HS-5 (cell line): ENCODE measurements at places on chromosomes 7 and 10.

GRCh38 chr10:71383972-71384687 lies 12.6 kb upstream of the CDH23 start:
- no peak for DNase-seq

GRCh38 chr7:101595246-101595645 lies 33.9 kb downstream of the MYL10 start:
- no peak for DNase-seq

DNA sequence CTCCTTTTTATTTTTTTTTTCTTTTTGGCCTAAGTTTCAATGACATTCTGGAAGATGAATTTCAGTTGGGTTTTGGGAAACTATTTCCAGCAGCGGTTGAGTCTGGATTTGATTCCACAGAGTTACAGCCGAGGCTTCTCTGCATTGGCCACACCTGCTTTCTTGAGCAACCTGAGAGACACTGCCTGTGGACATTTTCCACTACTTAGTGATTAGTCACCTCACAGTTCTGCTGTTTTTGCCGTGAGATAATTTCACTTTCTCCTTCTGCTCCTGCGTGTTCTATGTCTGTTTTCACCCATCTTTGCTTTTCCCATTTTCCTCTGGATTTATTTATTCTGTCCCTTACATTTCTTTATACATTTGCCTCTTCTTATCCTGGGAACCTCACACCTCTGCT lies 243.0 kb downstream of the BICC1 start:
- DNase-seq: peak; percentile 15

DNA sequence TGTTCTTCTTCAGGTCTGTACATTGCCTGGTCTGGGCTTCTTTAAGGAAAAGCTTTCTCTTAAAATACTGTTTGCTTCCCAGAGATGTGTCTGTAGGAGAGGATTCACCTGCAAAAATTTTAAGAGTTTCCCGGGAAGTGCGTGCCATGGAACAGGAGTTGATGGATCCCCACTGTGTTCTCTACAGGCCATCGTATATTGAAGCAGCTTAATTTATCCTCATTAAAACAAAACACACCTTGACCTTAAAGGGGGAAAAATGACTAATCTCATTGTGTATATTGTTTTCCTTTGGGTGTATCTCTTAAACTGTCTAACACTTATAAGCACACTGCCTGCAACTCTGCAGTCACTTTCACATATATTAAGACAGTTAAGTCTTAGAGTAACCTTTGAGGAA lies 111.4 kb downstream of the ST7 start:
- DNase-seq: no peak

GRCh38 chr10:818010-818409 lies 113.5 kb downstream of the LARP4B start:
- no peak for DNase-seq

DNA sequence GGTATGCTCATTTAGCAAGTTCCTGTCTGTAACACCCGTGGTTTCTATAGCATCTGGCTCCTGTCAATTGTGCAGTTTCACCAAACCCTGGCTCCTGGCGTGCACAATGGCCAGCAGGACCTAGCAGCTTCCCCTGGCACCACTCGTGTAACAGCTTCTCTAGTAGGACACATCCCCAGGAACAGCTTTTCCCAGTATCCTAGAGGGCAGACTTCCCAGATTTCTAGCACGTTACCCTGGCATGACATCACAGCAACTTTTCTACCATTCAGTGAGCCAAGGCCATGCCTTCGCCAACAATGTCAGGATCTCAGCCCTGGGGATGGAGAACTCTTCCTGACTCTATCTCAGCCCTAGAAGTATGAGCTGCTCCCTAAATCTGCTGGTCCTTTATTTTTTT lies 6.5 kb downstream of the YME1L1 start:
- no peak for DNase-seq

DNA sequence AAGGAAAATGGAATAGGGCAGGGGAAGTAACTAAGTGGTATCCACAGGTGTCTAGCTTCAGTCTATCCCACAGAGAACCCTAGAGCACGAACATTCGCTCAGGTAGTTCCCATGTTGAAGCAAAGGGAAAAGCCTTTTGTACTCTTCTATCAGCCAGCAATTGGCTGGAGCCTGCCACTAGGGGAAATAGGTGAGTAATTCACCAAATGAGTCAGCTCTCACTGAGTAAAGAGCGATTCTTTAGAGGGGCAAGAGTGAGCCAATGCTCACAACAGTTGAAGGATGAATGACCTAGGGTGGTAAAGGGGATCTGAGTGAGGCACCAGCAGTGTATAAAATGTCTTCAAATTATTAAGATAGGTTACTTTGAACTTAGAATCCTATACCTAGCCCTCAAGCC lies 94.1 kb upstream of the ZNF800 start:
- DNase-seq: no peak

DNA sequence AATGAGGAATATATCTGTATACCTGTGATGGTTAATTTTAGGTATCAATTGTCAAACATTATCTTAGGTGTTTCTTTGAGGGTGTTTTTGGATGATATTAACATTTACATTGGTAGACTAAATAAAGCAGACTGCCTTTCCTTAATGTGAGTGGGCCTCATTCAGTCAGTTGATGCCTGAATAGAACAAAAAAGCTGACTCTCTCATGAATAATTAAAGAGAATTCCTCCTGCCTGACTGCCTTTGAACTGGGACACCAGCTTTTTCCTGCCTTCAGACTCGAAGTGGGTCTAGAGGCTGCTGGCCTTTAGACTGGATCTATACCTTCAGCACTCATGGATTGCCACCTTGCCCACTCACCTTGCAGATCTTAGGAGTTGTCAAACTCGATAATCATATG lies 117.9 kb upstream of the TMEM168 start:
- DNase-seq: no peak

DNA sequence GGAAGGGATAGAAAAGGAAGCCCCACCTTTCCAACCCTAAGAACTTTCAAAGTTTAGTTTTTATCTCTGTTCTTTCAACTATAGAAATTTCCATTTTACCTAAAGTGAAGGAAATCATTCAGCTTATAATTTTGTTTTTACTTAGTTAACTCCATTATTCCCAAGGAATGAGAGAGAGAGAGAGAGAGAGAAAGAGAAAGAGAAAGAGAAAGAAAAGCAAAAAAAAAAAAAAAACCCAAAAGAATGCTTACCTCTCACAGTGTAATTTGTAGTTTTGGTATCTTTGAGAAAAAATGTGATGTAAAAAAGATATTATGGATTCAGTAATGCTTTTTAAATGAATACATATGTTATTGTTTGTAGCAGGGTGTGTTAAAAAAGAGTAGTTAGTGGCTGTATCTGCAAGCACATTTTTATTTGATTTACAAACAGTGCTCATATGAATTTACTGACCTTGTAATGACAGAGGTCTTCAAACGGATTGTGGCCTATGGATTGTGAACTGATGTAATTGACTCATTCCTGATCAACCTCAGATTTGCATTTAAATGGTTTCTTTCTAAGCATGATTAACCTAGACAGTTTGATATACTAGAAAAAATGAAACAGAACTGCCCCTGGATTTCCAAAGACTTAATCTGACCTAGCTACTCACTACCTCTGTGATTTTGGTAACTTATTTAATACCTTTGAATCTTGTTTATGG lies 64.9 kb downstream of the LCOR start:
- DNase-seq: no peak

DNA sequence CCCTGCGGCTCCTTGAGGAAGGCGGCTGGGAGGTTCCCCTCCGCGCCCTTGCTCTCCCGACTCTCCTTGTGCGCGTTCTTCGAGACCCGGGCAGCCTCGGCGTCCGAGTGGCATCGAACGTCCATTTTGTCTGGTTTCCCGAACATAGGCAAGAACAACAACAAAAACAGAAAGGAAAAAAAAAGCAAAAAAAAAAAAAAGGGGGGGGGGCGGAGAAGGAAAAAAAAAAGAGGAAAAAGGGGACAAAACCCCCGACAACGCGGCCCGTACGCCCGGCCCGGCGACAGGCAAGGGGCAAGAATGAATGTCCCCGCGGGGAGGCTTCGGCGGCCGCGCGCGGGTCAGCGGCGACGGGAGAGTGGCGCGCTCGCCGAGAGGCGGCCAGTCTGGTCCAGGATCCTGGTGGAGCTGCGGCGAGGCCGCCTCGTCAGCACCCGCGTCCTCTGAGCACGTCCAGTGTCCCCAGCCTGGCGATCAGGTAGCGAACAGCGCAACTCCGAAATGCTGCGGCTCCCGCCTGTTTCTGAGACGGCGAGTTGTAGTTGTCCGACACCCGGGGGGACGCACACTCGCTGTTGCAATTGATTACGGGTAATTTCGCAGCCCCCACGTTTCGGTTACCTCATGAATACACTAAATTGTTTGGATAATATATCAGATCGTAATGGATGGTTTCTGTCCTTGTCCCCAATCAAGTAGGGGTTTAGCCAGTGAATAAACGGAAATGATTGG lies at the start of gene VAX1:
Gene VAX1, minus strand, starts transcription at position 360 of the 732 bp plus-strand sequence. Its CDS starts 214 bp downstream, at position 146.
- no peak for DNase-seq

- DNase-seq: peak; percentile 69
These were observed 2.2 kb downstream of the BBIP1 start for GRCh38 chr10:110916554-110917346.

GRCh38 chr7:116317907-116318306 lies 107.6 kb downstream of the TES start:
- DNase-seq: no peak

- no peak for DNase-seq
These were observed 408.1 kb downstream of the AUTS2 start for GRCh38 chr7:70006261-70006920.

- no peak for DNase-seq
These were observed 427.0 kb downstream of the KCNMA1 start for GRCh38 chr10:77210645-77211044.

GRCh38 chr7:50595491-50596102 lies 30.4 kb upstream of the DDC start:
- no peak for DNase-seq

- no peak for DNase-seq
These were observed 87.4 kb downstream of the CCDC3 start for GRCh38 chr10:12914111-12914510.

DNA sequence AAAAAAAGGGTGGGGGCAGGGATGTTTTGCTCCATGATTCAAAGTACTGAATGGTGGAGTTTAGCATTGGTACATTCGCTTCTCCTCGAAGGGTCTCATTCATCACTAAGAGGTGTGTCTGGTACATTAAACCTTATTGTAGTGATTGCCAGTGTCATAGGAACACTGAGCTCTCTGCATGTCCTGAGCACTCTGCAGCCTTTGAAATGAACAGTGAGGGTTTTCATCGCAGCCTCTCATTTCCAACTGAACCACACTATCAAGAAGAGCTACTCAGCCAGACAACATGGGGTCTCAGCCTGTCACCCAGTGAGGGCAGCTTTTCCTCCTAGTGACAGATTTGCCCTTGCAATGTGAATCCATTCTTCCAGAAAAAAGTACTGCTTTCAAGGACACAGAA lies 7.6 kb upstream of the DEPP1 start:
- no peak for DNase-seq

DNA sequence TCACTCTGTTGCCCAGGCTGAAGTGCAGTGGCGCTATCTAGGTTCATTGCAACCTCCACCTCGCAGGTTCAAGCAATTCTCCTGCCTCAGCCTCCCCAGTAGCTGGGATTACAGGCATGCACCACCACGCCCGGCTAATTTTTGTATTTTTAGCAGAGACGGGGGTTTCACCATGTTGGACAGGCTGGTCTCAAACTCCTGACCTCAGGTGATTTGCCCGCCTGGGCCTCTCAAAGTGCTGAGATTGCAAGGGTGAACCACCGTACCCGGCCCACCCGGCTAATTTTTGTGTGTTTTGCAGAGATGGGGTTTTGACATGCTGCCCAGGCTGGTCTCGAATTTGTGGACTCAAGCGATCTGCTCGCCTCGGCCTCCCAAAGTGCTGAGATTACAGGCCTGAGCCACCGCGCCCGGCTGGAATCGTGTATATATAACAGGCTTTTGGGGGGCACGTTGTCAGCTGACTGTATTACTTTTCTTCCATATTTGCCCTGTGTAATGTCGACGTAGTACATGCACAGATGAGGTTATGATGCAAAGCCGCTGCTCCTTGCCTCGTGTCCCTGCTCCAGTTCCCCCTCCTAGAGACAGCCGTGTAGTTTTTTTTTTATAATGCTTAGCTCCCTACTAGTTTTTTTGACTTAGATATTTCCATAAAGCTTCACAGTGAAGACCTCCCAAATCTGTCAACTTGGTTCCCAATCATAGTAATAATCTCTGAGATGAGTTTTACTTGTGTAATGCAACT lies 883 bp upstream of the TRA2A start:
- no peak for DNase-seq

GRCh38 chr10:63588436-63589167 lies 67.4 kb downstream of the REEP3 start:
- peak; percentile 9 for DNase-seq

DNA sequence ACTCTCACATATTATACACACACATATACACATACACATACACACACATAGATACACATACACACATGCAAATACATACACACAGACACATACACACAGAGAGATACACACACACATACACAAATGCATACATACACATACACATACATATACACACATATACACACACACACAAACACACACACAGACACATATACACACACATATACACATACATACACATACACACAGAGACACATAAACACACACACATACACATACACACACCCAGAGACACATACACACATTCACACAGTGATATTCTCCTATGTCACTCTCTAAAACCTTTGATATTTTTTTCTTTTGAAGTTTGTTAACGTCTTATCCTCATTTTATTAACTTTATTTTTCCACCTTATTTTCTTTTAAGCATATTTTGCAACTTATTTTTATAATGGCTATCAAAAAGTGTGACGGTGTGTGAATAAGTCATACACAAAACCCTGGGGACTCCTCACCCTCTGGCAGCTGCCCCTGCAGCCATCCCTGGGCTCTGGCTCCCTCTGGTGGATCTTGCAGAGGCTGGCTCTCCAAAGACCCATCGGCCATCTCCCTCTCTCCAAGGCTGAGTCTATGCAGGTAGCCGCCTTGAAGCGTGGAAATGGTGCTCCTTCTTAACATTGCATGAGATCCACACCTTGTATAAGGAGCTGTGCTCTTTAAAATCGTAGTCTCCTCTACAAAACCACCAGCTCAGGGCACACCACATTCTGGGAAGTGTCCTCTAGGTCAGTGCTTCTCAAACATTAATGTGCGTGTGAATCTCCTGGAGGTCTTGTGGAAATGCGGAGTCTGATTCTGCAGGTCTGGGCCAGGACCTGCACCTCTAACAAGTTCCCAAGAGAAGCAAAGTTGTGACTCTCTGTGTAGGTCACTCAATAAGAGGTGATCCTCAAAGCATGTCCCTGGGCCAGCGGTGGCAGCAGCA lies 4.1 kb upstream of the C10orf120 start:
- DNase-seq: peak; percentile 22

GRCh38 chr10:96138102-96138501 lies 8.0 kb downstream of the ZNF518A start:
- DNase-seq: no peak

DNA sequence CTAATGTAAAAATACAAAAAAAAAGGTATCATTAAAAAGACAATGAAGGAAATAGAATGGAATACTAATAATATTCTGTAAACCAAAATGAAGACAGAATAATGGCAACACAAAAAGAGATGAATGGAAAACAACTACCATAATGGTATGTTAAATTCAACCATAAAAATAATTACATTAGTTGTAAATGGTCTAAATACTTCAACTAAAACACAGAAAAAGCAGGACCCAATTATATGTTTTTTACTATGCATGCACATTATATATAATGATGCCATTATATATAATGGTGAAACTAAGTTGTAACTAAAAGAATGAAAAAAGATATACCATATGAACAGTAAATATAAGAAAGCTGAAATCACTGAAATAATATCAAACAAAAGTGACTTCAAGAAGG lies 76.5 kb downstream of the CUBN start:
- DNase-seq: no peak
